ENCODE measurements at places on chromosomes 12 and 14.

DNA sequence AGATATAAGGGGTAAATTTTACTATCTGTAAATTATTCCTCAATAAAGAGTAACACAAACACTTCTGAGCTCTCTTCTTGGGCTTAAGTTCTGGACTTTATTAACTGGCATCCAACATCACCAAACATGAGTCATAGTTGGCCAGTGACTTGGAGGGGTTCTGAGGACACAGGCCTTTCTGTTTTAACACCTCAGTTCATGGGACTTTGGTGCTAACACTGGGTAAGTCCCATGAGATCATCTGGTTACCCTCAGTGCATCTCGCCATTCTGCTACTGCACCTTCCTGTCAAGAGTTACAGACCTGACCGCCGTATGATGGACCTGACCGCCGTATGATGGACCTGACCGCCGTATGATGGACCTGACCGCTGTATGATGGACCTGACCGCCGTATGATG is 9.9 kb downstream of the SLC15A4 start:
- DNase-seq = no peak

DNA sequence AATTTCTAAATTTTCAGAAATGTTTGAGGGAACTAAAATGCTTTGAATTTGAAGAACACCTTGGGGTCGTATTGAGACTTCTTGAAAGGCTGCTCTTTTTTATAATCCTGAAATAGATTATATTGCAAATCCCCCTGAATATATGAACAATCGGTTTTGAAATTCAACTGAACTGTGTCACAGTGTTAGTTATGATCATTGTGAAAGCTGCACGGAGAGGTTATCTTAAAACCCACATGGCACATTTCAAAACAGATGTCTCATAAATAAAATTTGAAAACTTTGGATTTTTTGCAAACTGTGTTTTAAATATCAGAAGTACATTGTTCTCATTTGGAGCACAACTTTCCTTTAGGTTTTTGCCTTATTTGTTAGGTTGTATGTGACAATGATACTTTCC is 218.4 kb downstream of the TMEM117 start:
- DNase-seq = no peak

- DNase-seq = no peak
Measured at GRCh38 chr14:58709949-58710348, 72.2 kb downstream of the DACT1 start.

DNA sequence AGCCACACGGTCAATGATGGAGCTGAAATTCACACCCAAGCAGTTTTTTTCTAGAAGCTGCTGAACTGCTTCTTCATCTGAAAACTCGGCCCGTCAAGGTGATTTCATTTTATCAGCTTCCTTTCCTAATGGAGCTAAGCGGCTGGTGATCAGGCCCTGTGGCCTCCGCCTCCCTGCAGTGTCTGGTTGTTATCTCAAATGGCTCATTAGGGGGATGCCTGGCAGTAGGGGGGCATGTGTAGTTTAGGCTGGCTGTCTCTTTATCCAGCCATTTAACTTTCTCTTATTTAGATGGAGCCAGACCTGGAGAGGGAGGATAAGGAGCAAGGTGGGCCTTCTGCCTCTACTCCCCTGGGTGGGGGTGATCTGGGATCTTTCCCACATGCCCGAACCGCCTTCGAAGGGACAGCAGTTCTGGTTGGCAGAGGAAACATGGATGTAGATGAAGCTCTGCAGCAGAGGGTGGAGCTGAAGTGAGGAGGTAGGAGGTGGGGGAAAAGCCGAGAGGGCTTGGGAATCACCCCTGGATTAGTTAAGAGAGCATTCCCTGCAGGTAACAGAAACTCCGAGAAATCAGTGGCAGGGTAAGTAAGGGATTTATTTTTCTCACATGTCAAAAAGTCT is 64.4 kb downstream of the TGFB3 start:
- no peak for DNase-seq

DNA sequence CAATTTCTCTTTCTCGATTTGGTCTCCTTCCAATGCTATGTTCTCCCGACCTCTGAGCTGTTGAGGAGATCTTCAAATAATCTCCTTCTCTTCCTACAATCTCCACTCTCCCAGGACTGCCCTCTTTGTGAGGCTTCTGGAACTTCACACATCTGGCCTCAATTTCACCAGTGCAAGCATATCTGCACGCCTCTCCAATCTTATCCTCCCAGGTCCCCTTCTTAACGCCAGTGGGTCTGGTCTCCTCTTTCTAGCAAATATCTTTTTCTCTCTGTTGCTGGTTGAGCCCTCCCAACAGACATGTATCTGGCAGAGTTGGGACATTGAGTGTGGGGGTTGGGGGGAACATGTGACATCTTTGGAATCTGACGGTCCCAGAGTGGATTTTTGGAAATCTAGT is 17.9 kb downstream of the RTL1 start:
- no peak for DNase-seq

- DNase-seq = no peak
Measured at GRCh38 chr12:117847371-117847770, 121.4 kb downstream of the KSR2 start.

DNA sequence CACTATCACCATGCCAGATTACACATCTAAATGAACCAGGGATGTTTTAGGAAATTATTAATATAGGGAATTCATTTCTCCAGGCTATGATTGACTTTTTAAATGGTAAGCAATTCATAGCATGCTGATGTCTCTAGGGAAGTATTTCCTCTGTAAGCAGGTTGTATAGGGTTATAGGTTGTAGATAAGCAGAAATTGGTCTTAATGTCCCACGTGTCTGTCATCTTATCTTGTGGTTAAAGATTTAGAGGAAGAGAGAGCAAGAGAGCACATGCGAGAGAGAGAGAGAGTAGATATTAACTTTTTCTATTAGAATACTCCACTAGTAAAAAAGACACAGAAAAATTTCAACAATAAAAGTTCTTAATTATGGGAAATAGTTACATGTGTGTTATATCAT is 32.6 kb downstream of the TRHDE start:
- DNase-seq = no peak

GRCh38 chr14:105065280-105066228 is at the start of gene GPR132:
TSS of gene GPR132 (minus strand) at chr14:105065430. CDS start at chr14:105055420, 10,010 bp downstream.
- DNase-seq = peak; percentile 52

GRCh38 chr12:55830601-55831446 is 1.4 kb upstream of the DNAJC14 start:
- peak; percentile 82 for DNase-seq

DNA sequence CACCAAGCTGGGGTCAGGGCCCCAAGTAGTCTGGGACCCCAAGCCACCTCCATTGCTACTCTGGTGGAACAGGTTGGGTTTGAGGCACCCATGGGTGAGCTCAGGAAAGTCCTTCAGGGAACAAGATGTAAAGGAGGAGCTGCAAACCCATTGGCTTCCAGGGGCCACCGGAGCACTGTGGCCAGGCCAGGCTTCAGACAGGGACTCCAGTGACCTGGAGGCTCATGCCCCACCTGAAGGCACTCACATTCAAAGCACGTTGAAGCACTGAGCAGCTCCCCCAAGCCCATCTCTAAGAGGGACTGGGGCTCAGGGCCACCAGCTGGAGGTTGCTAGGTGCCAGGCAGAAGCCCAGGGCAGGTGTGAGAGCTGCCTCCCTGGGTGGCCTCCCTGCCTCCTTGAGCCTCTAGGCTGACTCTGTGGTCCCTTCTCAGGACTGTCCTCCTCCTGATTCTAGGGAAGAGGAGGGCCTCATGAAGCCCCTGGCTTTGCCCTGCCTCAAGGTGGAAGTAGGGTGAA is 49.1 kb downstream of the FAM222A start:
- DNase-seq = no peak

- no peak for DNase-seq
Measured at GRCh38 chr12:45773747-45774146, 44.2 kb downstream of the ARID2 start.

DNA sequence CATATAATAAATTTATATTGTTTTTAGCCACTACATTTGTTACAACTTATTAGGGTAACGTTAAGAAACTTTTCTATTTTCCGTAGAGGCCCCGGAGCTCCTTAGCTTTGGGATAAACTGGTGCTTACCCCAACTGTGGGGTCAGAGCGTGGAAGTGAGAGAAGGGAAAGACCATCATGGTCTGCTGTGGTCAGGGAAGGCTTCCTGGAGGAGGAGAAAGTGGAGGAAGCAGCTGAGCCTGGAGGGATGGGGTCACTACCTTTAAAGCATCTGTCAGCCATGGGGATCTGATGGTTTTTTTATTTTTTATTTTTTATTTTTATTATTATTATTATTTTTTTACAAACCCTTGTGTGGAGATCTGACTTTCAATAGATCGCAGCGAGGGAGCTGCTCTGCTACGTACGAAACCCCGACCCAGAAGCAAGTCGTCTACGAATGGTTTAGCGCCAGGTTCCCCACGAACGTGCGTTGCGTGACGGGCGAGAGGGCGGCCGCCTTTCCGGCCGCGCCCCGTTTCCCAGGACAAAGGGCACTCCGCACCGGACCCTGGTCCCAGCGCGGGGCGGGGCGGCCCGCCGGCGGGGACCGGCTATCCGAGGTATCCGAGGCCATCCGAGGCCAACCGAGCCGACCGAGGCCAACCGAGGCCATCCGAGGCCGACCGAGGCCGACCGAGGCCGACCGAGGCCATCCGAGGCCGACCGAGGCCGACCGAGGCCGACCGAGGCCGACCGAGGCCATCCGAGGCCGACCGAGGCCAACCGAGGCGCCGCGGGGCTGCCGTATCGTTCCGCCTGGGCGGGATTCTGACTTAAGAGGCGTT is 1101.2 kb upstream of the TMEM132C start:
- peak; percentile 86 for DNase-seq

- DNase-seq = no peak
Measured at GRCh38 chr14:104326848-104327247, 188.5 kb downstream of the KIF26A start.

DNA sequence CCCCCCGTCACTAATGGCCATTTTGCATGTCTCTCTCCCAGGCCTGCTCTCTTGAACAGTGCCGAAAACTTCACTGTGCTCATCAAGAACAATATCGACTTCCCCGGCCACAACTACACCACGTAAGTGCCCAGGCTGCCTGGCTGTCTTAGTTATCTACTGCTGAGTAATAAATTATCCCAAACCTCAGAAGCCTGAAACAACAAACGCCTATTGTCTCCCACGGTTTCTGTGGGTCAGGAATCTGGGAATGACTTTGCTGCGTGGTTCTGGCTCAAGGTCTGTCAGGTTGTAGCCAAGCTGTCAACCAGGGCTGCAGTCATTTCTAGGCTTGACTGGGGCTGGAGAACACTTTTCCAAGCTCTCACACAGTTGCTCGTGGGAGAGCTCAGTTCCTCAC is 32.6 kb downstream of the P2RX7 start:
- no peak for DNase-seq

DNA sequence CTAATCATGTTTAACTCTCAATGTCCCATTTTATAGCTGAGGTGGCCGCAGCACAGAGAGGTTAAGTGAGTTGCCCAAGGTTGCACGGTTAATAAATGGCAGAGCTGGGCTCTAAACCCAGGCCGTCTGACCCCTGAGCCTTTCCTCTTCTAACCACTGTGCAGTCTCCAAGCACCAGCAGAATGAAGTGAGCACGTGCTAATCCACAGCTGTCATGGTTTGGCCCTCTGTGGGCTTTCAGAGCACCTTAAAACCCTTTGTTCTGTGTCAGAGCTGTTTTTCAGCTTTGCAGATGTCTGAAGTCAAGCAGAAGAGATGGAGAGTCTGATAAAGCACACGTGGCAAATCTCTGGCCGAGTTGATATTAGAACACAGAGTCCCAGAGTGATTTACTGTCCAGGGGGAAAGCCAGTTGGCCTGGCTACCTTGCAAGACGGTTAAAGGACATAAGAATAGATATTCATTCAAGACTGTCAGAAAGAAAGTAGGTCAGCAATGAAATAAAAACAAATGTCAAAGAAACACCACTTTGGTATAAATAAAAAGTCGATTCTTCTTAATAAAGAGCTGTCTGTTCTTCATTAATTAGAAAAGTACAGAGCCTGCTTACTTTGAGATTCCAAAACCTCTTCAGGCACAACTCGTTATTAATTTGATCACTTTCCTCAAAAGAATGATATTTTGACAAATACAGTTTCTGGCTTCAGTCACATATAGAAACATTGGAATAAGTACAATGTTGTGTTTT is 107.3 kb downstream of the CRADD start:
- peak; percentile 62 for DNase-seq

DNA sequence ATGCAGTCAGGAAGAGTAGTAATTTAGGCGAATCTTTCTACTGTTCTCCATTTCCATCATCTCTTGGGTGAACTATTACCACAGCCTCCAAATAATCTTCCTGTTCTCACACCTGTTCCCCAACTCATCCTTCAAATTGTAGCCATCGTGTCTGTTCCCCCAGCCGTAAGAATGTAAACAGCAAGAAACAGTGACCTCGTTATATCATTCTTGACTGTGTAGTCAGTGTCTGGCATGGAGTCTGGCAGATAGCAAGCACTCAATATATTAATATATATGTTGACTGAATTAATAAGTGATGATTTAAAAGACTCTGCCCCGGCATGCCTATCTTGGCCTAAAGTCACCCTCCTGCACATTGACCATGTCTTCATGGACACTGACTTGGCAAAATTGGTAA is 20.3 kb downstream of the PDE6H start:
- no peak for DNase-seq

DNA sequence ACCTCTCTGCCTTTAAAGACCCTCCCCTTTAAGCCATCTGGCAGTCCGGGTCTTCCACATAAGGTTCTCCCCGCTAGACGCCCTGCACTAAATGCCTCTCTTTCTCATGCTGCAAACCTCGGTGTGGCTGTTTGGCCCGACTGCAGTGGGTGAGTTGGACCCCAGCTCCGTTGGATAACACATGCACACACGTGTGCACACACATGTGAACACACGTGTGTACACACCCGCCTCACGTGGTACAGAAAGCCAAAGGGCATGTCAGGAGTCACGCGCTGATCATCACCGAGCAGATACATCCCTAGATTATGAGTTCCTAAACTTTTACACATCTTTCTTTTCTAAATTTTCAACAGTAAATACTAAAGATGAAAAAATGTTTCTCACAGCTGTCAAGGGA is 68.3 kb downstream of the RIMBP2 start:
- no peak for DNase-seq

DNA sequence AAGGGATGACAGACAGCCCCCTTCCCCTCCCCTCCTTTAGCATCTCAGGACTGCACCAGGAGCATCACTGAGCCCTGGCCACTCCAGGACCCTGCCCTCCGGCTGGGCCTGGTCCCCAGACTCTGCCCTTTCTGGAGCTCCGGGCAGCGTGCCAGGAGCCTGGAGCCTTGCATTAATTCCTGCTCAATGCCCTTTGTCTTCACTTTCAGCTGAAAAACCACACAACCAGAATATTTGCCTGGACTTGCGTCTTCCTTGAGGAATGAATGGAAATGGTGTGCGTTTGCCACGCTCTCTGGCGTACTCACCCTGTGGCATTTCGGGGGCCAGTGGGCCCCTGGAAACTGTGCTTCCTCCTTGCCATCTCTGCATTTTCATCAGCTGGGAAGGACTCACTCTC is 8.5 kb upstream of the RFLNA start:
- DNase-seq = peak; percentile 62

DNA sequence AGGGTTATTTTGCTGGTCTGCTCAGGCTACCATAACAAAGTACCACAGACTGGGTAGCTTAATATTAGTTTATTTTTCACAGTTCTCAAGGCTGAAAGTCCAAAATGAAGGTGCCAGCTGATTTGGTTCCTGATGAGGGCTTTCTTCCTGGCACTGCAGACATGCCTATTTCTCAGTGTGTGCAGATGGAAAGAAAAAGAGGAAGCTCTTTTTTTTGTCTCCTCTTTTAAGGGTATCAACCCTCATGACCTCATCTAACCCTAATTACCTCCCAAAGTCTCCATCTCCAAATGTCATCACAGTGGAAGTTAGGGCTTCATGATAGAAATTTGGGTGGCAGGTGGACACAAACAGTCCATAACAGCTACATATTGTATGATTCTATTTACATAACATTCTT is 25.0 kb upstream of the POLR3B start:
- DNase-seq = no peak

- no peak for DNase-seq
Measured at GRCh38 chr14:103775506-103775905, 59.9 kb downstream of the ZFYVE21 start.
